ENCODE measurements at places on chromosomes 6 and 20.

- DNase-seq: no peak
Measured at GRCh38 chr6:112522587-112522986, 175.5 kb downstream of the RFPL4B start.

DNA sequence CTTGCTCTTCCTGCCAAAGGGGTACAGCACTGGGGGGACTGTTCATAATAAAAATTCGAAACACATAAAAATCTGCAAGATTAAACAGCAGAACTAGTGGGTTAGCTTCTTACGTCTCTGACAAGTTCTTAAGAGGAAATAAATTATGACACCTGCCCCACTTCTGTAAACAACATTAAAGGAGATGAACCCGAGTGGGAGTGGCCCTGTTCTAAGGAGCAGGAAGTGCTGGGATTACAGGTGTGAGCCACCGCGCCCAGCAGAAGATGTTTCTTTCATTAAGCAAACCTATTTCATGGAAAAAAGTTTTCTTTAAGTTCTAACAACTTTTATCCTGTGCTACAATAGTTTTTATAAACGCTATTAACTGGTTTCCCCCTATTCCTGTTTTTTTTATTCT, 24.6 kb downstream of the USP45 start:
- peak; percentile 47 for DNase-seq

GRCh38 chr20:63864545-63864977, 509 bp upstream of the TPD52L2 start:
- no peak for DNase-seq

DNA sequence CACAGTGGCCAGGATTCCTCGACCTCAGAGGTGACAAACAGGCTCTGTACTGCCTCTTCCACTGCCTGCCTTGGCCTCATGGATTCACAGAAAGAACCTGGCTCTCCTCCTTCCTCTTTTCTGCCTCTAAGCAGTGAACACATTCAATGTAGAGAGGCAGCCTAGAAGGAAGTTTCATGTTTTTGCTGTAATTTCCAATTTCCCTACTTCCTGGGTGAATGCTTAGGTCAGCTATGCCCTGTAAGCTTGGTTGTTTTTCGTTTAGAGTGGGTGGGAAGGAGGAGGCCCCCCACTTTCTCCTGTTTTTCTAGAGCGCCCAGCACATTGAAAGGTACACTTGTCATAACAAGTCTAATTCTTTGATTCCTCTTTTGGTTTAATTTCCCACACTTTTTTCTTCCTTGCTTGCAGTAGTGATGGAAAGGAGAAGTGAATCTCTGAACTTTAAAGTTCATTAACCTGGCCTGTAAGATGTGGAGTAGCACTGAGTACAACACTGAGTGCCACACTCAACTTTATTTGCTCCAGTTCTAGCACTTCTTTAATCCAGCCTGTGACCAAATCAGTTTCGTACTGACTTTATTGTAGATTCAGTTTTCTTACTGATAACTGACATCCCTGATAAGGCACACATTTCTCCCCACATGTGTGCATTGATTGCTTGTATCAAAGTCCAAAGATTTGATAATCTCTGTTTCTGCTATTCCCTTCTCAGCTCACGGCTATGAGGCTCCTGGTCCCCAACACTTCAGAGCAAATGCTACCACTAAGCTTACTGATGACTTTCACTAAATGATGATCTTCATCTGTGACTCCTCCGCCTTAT, 100.0 kb upstream of the MAN1A1 start:
- no peak for DNase-seq

GRCh38 chr6:169811072-169811471, 59.6 kb downstream of the ERMARD start:
- DNase-seq: no peak

- no peak for DNase-seq
Measured at GRCh38 chr20:37852666-37853065, 50.3 kb upstream of the VSTM2L start.

- DNase-seq: no peak
Measured at GRCh38 chr6:35034411-35035191, 106.5 kb downstream of the TCP11 start.

DNA sequence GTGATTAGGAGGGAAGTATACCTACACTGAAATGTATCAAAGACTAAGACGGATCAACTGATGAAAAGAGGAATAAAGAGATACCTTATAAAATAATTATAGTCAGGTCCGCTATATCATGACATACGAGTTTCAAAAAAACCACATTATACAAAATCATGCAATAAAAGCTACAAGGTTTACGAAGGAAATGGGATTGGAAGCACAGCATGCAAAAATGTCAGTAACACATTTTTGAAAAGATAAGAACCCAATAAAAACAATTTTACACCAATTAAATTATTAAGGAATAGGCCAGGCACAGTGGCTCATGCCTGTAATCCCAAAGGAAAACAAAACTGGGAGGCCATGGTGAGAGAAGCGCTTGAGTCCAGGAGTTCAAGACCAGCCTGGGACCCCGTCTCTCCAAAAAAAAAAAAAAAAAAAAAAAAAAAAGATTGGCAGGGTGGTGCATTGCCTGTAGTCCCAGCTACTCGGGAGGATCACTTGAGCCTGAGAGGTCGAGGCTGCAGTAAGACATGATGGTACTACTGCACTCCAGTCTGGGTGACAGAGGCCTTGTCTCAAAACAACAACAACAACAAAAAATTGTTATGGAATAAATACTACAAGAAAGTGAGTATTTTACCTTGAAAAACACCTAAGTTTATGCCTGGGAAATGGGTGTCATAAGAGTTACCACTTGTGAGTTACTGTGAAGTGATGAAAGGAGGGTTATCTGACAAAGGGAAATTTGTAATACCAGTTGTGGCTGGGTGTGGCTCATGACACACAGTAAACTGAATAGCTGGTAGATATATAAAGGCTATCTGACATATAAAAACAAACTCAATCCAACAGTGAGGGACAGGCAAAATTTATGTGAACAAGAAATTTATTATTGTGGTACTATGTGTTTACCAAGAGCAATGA, 45.2 kb downstream of the RANBP9 start:
- no peak for DNase-seq

GRCh38 chr20:25278636-25279361, 30.9 kb downstream of the PYGB start:
- DNase-seq: no peak

DNA sequence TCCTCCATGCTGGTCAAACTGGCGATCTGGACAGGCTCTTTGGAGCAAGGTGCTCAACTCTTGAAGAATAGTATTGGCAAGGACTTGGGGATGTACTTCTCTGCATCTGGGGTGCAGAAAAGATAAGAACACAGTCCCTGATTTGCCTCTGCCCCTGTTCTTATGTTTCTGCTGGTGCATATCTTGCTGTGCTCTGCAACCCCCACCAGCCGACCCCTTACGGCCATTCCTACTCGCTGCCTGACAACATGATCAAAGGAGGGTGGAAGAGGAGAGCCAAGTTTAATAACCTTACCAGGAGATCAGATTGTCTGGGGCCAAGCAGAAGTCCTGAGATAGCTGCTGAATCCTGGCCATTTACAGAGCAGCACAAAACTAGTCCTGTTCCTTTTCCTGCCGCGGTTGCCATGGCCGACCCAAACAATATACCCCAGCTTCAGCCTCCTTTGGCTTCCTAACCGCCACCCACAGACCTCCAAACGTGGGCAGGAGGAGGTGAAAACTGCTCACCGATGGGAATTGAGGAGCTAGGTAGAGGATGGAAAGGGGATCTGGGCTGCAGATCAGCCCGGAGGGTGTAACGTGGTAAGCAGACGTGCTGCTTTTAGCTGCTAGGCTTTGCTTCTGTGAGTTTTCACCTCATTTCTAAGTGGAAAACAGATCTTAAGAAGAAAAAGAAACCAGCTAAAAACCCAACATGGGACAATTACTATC, 60.9 kb downstream of the ATXN1 start:
- peak; percentile 34 for DNase-seq

DNA sequence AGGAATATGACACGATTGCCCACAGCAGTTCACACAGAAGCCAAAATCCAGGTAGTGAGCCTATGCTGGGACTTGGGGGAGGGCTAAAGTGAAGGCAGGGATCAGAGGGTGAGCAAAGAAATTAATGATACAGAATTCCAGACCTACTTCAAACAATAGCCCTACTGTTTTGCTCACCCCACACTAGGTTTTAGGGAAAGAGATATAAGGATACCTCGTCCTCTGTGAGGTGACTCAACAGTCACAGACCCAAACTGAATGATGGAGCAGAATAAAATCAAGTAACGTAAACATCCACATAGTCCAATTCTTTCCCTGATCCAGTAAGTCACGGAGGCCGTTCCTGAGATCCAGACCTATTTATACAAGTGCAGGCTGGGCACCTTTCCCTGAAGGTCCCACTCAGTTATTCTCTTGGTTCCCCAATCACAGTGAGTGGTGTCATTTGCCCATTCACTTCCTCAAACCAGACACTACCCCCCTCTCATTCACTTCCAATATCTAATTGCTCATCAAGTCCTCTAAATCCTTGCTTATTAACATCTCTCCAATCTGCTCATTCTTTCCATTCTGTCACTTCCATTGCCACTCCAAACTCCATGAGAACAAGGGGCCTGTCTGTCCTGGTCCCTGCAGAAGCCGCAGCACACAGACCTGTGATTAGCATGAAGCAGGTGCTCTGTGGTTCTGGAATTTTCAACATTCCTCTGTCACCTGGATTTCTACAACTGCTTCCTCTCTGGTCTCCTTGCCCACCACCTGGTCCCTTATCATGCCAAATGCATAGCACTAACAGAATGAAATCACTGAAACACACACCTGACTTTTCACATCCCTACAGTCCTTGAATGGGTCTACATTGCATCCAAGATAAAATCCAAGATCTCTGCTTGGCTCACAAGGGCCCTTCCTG, 55.9 kb downstream of the ATXN1 start:
- no peak for DNase-seq

- no peak for DNase-seq
Measured at GRCh38 chr20:34112600-34113101, 608 bp upstream of the EIF2S2 start.

DNA sequence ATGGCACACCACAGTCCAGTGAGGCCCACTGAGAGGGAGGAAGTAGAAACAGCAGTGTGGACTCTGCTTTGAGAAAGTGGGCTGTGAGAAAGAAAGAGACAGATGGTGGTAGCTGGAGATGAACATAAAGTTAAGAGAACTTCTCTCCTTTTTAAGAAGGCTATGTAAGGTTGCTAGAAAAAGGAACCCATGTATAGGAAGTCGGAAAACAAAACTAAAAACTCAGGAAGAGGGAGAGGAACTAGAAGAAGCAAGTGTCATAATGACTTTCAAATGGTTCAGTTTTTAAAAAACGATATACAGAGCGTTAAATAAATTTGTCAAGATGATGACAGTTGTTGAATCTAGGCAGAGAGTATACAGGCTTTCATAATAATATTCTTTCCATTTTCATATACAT, 25.4 kb upstream of the GMNN start:
- DNase-seq: no peak

DNA sequence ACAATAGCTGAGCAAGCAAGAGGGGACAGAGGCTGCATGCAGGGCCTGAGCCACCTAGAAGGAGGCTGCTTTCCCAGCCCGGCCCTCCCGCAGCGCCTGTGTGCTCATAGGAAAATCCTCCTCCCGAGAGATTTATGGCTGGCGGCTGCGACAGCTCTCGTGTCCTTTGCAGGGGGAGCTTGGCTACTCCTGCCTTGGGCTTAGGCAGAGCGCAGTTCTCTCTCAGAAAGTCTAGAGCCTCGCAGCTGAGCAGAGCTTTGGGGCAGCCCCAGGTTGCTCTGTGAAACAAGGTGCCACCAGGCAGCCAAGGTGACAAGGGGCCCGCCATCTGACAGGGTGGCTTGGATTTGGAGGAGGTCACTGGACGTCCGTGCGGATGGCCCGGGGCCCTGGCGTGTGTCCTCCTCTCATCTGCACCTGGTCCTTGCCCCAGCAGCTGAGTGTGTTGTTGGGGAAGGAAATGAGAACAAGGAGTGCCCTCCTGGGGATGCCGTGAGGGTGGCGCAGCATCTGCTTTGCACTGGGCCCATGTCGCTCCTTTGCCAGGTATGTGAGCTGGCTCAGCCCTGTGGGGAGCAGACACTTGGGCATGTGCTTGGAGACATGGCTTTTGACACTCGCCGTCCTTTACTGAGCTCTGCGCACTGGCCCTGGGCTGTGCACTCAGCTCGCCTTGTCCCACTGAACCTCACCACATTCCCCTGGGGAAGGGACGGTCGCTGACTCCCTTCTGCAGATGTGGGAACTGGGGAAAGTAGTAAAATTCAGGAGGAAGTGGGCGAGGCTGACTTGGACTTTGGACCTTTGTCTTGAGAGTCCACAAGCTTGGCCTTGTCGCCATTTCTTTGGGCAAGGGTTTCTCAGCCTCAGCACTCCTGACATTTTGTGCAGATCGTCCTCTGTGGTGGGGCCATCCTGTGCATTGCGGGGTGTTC, 41.9 kb downstream of the EDN3 start:
- no peak for DNase-seq

- DNase-seq: no peak
Measured at GRCh38 chr6:7719364-7719850, 6.5 kb upstream of the BMP6 start.

GRCh38 chr6:141463237-141463977, 669.3 kb upstream of the GJE1 start:
- no peak for DNase-seq

DNA sequence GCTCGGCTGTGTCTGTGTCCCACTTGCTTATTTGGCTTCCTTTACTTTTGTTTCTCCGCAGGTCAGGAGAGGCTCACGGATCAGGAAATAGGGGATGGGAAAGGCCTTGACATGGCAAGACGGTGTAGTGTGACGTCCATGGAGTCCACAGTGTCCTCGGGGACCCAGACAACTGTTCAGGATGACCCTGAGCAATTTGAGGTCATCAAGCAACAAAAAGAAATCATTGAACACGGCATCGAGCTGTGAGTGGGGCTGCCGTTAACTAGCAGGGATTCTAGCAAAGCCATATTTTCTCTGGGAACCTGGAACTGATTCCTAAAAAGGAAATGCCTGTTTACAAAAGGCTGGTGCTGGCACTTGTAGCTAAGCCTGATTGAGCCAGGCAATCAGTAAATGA, 54.4 kb downstream of the ARFGEF2 start:
- no peak for DNase-seq

GRCh38 chr6:144809969-144810368, 524.8 kb downstream of the UTRN start:
- no peak for DNase-seq

DNA sequence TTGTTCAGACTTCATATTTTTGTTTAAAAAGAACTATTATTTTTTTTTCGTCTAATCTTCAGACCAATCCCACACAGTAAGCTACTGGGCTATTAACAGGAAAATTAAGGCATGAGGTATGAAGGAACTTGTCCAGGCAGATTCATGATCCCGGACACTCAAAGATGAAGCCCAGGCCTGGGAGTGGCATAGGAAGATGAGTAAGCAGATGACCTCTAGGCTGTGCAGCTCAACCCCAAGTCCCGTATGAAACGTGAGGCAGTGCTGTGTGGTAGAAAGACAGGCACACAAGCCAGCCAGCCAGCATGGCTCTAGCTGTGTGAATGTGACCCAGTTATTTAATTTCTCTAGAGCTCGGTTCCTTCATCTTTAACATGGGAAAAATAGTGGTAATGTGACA, 231.9 kb downstream of the CLIC5 start:
- no peak for DNase-seq

GRCh38 chr6:167932468-167933276, 64.8 kb upstream of the KIF25 start:
- no peak for DNase-seq
